ENCODE measurements at places on chromosomes 6 and 20.

DNA sequence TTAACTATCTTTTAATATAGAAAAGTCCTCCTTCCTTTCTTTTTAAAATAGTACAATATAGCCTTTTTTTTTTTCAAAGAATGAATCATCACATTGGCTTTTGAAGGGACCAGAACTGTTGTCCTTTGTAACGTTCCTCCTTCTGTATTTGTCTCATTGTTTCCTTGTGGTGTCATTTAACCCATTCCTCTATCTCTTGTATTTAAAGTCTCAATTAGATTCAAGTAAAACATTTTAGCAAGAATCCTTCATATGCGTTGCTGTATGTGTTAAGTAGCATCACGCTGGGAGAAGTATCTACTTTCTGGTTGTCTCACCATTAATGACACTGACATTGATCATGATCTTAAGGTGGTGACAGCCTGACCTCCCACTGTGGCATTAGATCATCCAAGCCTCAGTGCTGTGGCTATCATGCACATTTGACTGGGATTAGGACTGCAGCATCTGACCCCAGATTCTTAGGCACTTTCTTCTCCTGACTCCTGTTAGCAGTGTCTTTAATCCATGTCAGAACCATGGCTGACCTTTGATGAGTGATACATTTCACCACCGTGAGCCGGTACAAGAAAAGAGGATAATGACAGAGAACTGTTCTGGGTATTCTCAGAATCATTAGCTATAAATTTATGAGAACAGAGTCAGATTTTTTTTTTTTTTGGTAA, 67.5 kb upstream of the TFB1M start:
- DNase-seq, result no peak

DNA sequence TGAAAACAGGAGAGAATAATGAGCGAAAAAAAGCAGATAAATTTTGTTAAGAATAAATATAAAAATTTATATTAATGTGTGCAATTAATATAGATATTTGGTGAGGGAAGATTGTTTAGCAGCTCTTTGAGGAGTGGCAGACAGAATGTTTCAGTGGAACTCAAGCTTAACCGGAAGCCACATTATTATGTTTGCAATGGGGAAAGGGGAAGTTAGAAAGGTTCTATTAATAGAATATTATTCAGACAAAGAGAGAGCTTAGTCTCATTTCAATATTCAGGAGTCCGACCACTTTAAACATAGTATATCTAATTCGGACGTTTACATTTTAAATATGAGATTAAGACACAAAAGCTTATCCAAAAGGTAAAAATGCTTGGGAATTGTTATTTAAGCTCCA, 81.6 kb upstream of the KHDRBS2 start:
- DNase-seq, result no peak

DNA sequence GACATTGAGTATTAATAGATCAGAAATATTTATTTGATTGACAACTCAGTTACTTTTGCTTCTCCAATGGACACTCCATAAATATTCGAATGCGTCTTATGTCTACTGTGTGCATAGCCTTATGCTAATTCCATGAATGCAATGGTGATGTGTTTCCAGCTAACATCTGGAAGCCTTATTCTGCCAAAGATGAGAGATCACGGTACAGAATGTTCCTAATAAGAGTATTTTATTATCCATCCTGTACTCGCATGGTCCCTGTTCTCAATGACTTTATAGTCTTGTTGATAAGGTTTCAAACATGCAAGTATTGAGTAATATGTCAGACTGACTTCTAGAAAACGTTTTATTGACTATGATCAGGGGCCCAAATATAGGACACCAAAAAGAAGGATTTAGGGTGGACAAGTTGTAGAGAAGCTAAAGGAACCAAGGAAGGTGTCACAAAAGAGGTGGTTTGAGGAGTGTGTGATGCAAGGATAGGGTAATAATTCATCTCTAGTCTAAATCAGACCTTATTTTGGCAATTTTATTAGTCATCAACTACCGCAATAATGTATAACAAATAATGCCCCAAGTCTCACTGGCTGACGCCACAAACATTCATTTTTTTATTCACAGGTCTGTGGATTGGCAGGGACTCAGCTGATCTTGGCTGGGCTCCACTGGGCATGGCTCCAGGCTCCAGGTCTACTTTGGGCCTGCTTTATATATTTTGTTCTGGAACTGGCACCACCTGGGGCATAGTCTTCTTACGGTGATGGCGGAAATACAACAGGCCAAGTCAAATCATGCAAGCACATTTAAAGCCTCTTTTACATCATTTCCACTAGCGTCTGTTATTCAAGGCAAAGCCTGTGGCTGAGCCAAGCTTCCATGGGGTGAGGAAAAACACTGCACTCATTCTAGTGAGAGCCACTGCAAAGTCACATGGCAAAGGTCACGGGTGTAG, 24.5 kb upstream of the CD83 start:
- no peak for DNase-seq

- DNase-seq, result no peak
These were observed 348.1 kb downstream of the CDC5L start for GRCh38 chr6:44735630-44735963.

GRCh38 chr6:22263748-22264147, 33.1 kb downstream of the PRL start:
- DNase-seq, result no peak

DNA sequence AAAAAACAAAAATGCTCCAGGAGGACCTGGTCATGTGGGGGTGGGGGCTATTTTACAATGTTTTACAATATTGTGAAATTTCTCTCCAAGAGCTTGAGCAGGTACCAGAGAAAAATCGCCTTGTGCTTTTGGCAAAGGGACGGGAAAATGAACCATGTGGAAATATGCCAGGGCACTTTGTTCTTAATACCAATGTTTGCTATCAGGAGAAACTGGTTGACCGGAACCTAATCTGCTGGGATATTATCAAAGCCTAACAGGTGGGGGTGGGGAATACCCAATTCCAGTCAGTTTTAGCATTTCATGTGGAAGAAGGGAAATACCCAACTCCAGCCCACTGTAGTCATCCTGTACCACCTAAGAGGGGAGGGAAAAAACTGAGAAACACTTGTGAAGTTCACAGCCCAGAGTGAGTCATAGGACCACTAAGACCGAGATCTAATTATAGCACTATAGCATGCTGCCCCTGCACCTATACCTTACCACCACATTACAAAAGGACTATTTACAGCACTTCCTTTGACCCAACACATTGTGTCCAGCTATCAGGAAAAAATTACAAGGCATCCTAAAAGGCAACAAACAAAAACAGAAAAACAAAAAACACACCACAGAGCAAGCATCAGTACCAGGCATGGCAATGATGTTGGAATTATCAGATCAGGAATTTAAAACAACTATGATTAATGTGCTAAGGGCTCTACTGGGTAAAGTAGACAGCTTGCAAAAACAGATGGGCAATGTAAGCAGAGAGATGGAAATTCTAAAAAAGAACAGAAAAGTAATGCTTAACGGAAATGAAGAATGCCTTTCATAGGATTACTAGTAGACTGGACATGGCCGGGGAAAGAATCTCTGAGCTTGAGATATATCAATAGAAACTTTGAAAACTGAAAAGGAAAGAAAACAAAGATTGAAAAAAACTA, 84.1 kb upstream of the POPDC3 start:
- no peak for DNase-seq

- no peak for DNase-seq
These were observed 62.3 kb downstream of the MAP7 start for GRCh38 chr6:136487759-136488425.

- DNase-seq, result no peak
These were observed 9.9 kb downstream of the CCDC167 start for GRCh38 chr6:37489697-37490336.

DNA sequence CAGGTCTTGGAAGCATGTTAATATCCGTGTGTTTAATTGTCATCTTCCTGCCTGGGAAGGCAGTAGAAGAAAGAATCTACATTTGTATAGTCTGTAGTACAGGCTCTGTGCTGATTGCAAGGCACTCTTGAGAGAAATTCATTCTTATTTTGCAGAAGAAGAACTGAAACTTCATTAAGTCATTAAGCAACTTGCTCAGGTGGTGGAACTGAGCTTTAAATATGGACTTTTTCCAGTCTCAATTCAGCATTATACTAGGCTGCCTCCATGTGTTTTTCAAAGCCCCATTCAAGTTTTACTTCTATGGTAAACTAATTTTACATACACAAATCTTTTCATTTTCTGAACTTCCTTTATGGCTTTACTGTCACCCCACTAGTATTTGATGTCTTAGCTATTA, 18.7 kb downstream of the ZNF451 start:
- DNase-seq, result no peak

DNA sequence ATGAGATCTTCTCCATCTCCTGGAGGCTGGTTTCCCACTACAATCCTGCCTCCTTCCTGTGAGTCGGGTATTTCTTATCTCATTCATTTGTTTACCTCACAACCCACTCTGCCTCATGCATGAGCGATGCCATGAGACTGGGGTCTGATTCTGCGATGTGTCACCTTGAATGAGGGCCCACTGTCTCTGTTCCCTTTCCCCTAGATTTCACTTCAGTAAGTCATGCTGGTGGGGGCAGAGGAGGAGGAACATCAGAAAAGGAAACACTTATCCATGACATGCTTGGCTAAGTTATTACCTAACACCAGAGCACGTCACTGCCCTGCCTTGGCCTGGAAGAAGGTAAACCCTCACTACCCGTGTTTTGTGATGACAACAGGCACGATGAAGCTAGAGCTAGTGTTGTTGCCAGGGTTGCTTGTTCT, 337.4 kb upstream of the PRDM1 start:
- DNase-seq, result no peak

GRCh38 chr20:53427951-53428350, 165.7 kb downstream of the ZNF217 start:
- no peak for DNase-seq

DNA sequence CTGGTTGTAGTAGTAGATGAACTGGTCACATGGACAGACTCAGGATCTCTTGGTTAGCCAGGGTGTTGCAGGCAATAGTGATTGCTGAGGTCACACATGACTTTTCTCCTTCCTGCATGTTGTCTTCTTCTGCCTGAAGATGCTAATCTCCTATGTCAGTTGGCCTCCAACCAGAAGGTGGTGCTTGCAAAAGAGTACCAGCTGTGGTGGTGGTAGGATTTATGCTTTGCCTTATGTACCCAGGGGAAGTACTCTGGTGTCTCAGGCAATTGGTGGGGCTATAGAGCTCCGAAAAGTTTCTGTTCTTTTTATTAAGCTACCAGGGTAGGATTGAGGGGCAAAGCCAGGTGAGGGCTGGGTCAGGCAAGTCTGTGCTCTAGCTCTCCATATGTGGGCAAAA, 98.5 kb downstream of the CARMIL1 start:
- no peak for DNase-seq

- DNase-seq, result no peak
These were observed 7.4 kb upstream of the CD24 start for GRCh38 chr6:106981926-106982325.

DNA sequence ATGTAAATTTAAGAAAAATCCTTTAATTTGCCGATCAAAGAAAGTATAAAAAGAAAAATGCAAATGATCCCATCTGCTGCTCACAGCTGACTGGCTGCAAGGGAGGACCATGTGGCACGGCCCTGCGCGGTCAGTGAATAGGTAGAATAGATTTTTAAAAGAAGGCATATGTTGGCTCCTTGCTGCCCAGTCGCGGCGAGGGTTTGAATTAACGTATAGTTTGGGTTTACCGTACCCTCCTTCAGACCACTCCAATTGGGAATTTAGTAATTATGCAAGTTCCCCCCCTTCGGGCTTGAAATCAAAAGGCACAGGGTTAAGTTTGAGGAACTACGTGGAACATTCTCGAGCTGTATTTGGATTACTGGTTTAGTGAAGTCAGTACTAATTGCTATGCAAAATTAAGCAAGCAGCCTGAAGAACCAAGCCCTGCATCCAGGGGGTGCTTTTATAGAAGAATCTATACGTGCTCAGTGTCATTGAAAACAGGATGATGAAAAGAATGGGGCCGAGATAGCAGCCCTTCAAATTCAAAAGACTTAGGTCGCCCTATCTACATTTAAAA, 1.1 kb upstream of the BEND3 start:
- DNase-seq, result no peak

DNA sequence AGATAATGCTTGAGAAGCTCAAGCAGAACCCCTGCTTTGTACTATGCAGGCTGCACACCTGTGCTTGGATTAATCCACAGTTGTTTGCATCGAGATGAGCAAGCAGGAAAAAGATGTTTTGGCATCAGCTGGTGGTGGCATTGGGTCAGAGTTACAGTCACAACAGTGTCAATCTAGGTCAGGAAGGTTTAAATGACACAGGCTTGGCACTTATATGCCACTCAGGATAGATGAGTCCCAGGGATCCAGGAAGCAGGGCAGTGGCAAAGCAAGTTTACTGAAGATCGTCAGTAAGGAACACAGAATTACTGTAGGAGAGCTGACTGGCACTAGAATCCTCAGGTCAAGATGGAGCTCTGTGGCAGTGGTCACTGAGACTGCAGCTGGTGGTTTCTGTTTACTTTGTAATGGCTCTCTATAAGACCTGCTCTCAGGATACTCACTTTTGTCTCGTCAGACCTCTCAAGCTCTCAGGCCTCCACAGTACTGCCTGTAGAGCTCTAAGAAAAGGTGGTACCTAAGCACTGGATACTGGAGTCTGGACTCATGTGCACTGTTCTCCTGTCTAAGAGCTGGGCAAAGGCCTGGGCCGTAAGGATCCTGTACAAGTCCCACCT, 110.1 kb upstream of the HS3ST5 start:
- no peak for DNase-seq

- DNase-seq, result peak; percentile 41
These were observed 7.2 kb downstream of the PYGB start for GRCh38 chr20:25254986-25255680.

GRCh38 chr20:59933296-59933848, at the start of gene SYCP2:
SYCP2 (minus strand) TSS chr20:59933637; CDS start chr20:59922413, 11,224 bp downstream.
- no peak for DNase-seq

- DNase-seq, result no peak
These were observed 209.9 kb downstream of the PTPRK start for GRCh38 chr6:128310451-128310850.

All from H54 (cell line).